ENCODE measurements at places on chromosomes 2 and 18. TPM values are rescaled to one million over a fixed set of nuclear protein-coding genes. Genes with fewer than 3 reads are reported as not detected.

GRCh38 chr2:215746887-215747615, 266.3 kb downstream of the MREG start:
- DNase-seq, result peak; percentile 31

DNA sequence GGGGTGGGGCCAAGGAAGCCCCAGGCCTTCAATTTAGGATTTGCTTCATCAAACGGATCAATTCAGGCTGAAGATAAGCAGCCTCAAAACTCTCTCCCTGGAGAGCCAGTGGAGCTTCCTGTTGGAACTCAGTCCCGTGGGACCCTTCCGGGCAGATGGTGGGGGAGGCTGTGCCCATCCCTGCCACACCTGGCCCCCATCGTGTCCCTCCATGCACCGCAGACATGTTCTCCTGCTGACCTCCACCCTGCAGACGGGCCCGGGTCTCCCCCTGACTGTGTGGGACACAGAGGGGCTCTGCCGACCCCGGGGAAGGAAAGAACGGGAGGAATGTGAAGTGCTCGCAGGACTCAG, 144.2 kb downstream of the TPO start:
- DNase-seq, result no peak

DNA sequence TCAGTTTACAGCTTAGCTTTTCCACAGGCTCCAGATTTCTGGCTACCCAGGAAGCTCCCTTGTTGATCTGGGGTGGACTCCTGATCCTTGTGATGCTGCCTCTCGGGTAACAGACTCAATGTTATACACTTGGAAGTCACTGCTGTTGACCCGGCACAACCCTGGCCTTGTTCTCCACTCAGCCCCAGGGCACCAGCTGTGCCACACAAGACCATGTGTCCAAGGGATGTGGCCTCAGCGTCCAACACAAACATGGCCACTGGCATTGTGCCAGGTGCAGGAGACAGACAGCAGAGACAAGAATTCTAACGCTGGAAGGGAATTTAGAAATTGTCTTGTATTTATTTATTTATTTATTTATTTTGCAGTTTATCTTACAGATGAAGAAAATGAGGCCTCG, 39.0 kb upstream of the PPP4R1 start:
- peak; percentile 95 for DNase-seq

DNA sequence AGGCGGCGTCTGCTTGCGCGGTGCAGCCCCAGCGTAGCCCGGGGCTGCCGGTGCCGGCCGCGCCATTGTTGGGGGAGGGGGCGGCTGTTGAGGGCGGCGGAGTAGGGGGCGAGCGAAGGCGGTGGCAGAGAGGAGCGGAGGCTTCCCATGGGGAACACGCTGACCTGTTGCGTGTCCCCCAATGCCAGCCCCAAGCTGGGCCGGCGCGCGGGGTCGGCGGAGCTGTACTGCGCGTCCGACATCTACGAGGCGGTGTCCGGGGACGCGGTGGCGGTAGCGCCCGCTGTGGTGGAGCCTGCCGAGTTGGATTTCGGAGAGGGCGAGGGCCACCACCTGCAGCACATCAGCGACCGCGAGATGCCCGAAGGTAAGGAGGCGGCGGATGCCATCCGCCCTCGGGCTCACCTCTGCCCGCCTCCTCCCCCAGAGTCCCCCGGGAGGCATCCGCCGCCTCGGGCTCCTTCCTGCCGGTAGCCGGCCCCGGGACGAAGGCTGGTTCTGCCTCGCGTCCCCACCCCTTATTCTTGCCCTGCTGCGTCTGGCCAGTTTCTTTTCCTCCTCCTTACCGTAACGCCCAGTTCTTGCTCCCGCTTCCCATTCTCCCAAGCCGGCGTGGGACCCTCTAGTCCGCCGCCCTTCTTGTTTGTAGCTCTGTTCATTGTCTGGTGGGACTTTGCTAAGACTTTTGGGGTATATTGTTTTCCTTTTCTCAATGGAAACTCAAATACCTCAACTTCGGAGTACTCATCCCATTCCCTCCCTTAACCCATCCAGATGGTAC, 500 bp downstream of the CCNYL1 start:
- DNase-seq, result peak; percentile 53

DNA sequence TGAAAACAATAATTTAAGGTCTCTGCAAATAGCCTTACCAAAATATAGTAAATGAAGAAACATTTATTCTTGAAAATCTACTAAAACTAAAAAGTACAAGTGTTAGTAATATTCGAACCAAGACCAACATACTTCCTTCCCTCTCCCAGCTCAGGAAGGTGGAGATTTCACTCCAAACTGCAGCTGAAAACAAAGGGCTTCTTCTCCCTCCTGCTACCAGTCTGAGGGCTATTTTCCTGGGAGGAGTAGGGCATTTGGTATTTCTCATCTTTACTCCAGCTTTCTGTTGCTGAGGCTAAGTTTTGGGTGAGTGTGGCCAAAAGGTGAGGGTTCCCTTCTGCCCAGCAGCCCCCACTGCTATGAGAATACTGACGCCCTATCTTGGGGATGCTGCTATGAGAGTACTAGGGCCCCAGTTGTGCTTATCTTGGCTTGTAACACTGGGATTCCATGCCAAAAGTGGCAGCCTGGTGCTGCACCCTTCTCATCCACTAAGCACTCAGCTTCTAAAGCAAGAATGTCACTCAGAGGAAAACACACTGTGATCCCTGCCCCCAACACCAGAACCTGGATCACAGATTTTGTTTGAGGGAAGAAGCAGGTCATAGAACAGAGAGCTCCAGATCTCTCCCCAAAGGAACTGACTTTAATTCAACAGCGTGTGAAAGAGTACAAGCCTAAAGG, 130.7 kb upstream of the KLF7 start:
- no peak for DNase-seq

DNA sequence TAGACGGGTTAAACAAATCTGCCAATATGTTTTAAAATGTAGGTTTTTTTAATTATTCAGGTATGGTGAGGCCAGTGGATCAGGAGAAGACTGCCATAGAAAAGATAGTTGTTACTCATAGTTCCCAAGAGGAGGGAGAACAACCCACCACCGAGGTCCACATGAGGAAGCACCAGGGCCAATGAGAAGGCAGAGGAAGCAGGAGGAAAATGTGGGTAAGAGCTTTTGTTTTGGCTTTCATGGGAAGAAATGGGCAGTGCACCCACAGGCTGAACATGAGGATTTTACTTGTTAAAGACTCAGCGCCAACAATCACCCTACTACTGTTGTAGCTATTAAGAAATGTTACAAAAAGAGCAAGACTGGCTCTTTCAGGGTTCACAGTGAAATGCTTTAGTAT, 191.8 kb upstream of the HNMT start:
- DNase-seq, result no peak

DNA sequence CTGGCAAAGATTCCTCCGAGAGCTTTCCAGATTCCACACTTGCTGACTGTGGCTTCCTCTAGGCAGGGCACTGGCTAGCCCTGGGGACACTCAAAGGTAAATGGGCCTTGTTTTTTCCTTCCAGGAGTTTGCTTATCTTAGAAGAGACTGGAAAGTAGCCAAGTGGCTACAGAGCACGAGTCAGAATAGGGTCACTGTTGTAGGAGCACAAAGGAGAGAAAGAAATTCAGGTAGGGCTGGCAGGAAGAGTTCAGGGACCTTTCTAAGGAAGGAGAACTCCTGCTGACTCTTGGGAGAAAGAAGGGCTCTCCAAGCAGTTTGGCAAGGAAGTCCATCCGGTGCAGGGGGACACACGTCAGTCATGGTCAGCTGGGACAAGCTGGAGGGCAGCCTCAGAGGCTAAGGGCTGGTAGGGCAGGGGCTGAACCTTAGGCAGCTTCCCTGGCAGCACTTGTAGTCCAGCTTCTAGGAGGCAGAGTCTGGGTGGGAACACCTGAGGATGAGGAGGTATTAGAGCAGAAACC, 39.5 kb downstream of the NIFK start:
- DNase-seq, result no peak

DNA sequence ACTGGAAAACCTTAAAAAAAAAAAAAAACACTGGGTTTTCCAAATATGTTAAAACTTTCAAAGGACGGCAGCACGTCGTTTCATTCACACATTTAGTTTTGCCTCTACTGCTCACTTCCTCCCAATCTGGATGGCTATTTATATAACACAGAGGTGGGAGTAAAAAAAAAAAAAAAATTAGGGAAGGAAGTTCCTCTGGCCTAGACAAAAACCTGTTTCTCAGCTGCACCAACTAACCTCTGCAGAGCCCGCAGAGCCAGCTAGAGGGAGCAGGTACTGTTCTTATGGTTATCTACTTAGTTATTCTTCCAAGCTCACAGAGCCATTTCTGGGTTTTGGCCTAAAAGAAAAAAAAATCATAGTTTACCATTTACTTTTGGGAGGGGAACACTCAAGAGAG, 28.1 kb downstream of the SLC1A4 start:
- no peak for DNase-seq

DNA sequence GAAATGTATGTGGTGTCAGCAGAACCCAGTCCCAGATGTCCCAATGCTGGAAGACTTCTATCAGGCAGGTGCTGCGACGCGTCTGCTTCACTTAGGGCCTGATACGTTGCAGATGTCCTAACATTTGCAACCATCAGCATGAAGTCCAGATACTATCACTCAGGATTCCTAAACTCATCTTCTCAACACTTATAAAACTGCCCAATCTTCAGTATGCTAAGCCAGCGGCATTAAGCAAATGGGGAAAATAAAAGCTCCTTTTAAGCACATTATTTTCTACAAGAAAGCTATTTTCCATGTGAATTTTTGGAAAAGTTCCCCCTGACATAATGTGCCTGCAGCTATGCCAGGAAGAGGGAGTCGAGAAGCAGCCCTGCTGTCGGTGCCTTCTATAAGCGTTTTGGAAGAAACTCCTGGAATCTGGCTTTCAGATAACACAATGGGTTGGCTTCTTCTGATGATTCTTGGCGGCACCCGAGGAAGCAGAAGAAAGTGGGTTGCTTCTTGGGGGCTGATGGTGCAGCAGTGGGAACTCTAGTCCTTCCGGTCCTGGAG, 60.7 kb upstream of the ITGA6 start:
- no peak for DNase-seq

The CD207 gene
- not detected for total RNA-seq

The STARD6 gene
- 0.88 TPM for total RNA-seq

The PNO1 gene
- total RNA-seq, result 19.3 TPM

The RUFY4 gene
- total RNA-seq, result not detected

The ABCB6 gene
- total RNA-seq, result 41.6 TPM

The MAL gene
- total RNA-seq, result not detected

The LRP1B gene
- not detected for total RNA-seq

The BOLL gene
- not detected for total RNA-seq

The SLC9A2 gene
- total RNA-seq, result not detected

The SLC23A3 gene
- not detected for total RNA-seq

Data from RPMI7951 (cell line).